A549 treated with RU486 at 1 μM for 4 hours (cell line): ENCODE measurements at places on chromosomes 6 and 20. TPM values are rescaled to one million over a fixed set of nuclear protein-coding genes. Genes with fewer than 3 reads are reported as not detected.

The RCAN2 gene
- total RNA-seq = not detected in 5 replicates

The PHACTR3 gene
- total RNA-seq = not detected in 5 replicates

The TBPL1 gene
- total RNA-seq = 10.3 to 29.2 TPM (median 26.1 TPM) in 5 replicates

The TSPO2 gene
- not detected in 5 replicates for total RNA-seq
